ENCODE measurements at places on chromosomes 2 and 18.

DNA sequence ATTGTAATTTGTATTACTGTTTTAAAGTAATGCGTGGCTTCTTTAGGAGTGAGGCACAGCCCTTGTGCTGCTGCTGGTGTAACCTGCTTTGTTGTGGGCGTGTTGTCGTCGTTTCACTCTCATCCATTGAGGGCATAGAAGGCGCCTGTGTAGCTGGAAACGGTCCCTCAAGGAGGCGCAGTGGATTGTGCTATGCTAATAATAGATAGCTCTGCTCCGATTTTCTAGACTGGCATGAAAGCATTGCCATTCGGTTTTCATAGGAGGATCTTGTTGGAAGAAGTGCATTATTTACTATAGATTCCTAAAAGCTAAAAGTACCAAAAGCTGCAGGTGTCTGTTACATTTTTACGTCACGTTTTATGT is 17.9 kb downstream of the RAB12 start:
- no peak for DNase-seq
- H3K27ac ChIP-seq: no peak overlapping the region
- H3K4me3 ChIP-seq: no peak overlapping the region
- H3K36me3 ChIP-seq: no peaks in the 10 kb centered on the region

- no peaks in the 10 kb centered on the region for H3K4me1 ChIP-seq
- H3K27me3 ChIP-seq: no peaks in the 10 kb centered on the region
- no peaks in the 10 kb centered on the region for H3K36me3 ChIP-seq
- H3K4me3 ChIP-seq: no peak overlapping the region
- DNase-seq: no peak
- no peak overlapping the region for H3K27ac ChIP-seq
These were observed 10.6 kb upstream of the MGAT5 start for GRCh38 chr2:134243244-134243643.

DNA sequence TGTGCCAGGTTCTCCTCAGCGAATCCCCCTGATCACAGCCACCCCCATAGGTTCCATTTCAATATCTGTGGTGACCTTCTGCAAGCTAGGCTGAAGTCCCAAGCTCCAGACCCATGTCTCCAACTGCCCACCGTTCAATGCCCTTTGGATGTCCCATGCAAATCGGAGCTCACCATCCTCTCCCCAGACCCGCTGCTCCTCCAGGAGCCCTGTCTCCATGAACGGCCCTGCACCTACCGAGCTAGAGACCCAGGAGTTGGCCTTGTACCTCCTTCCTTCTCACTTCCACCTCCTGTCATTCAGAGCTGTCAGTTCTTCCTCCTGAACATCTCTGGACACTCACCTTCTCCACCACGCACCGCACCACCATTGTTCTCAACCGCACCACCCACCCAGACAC is 1.0 kb upstream of the FAHD2A start:
- DNase-seq: no peak
- no peak overlapping the region for H3K27ac ChIP-seq
- H3K36me3 ChIP-seq: no peaks in the 10 kb centered on the region
- H3K4me3 ChIP-seq: peak overlapping the region; percentile 83
- H3K4me1 ChIP-seq: peaks cover 7% of the 10 kb centered on the region
- no peaks in the 10 kb centered on the region for H3K27me3 ChIP-seq

- peaks cover 11% of the 10 kb centered on the region for H3K4me1 ChIP-seq
- H3K4me3 ChIP-seq: no peak overlapping the region
- H3K36me3 ChIP-seq: no peaks in the 10 kb centered on the region
- no peak for DNase-seq
- no peaks in the 10 kb centered on the region for H3K27me3 ChIP-seq
These were observed 16.6 kb downstream of the RBMS1 start for GRCh38 chr2:160477032-160477431.

DNA sequence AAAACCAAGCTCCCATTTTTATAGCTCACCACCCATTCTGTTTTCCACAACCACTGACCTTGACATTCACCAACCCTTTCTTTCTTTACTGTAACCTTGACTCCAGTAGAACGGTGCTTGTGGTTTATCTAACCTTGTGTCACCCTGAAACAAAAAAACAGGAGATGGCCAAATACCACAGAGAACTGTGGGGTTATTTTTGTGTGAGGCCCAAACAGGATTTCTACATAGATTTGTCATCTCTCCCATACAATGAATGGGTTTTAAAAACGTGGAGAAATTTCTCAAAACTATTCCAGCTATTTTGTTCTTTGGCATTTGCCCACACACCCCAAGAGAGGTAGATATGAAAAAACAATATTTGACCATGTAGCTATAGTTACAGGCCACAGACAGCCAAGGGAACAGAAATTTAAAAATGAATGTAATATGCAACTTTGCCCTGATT is 231.3 kb upstream of the TANK start:
- peaks cover 6% of the 10 kb centered on the region for H3K4me1 ChIP-seq
- H3K36me3 ChIP-seq: no peaks in the 10 kb centered on the region
- no peak overlapping the region for H3K4me3 ChIP-seq

GRCh38 chr2:2839782-2840531 is 508.9 kb upstream of the MYT1L start:
- H3K27ac ChIP-seq: no peak overlapping the region
- no peaks in the 10 kb centered on the region for H3K4me1 ChIP-seq
- H3K27me3 ChIP-seq: no peaks in the 10 kb centered on the region
- no peak overlapping the region for H3K4me3 ChIP-seq
- H3K36me3 ChIP-seq: no peaks in the 10 kb centered on the region

GRCh38 chr2:75622929-75623328 is 23.7 kb upstream of the MRPL19 start:
- H3K36me3 ChIP-seq: no peaks in the 10 kb centered on the region
- no peak overlapping the region for H3K27ac ChIP-seq
- no peaks in the 10 kb centered on the region for H3K27me3 ChIP-seq

DNA sequence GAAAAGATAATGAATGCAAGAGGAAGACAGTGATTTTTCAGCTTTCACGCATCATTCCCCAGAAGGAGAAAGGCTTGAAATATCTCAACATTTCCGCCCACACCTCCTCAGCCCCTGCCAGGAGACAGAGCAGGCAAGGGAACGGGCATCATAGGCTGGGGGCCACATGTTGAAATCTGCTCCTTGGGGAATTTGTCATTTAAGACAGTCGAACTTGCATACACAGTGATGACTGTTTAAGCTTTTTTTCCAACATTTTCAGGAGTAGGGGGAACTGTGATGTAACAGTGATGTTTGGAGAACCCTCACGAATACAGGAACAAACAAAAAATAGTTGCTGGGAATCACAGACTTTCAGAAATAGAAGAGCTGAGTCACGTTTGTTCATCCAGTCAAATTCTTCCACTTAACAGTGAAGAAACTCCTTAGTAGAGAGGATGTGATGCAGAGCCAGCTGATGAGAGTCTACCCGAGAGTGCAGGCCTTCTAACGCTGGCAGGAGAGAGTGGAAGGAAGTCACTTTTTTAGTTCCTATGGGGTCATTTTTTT is 266.8 kb downstream of the ALPK2 start:
- H3K36me3 ChIP-seq: no peaks in the 10 kb centered on the region
- no peak for DNase-seq
- H3K4me1 ChIP-seq: no peaks in the 10 kb centered on the region
- H3K27me3 ChIP-seq: no peaks in the 10 kb centered on the region
- H3K27ac ChIP-seq: no peak overlapping the region
- no peak overlapping the region for H3K4me3 ChIP-seq

DNA sequence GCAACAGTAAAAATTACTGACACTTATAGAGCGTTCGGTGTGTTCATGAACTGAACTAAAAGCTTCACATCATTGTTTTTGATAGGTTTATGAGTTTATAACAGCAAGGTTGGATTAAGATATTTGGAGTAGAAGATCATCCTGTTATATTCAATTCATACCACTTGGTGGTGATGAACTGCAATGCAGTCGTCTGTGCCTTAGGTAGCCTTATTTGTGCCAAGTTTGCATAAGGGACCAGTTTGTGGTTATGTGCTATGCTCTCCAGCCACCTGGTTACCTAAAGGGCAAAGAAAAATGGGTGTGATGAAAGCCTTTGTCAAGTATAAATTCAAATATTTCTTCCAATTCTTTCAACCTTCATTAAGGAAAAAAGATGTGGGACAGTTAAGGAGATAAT is 150.9 kb upstream of the KCNH7 start:
- no peaks in the 10 kb centered on the region for H3K4me1 ChIP-seq
- H3K36me3 ChIP-seq: no peaks in the 10 kb centered on the region
- H3K27me3 ChIP-seq: no peaks in the 10 kb centered on the region
- no peak overlapping the region for H3K27ac ChIP-seq

GRCh38 chr18:12839057-12839525 is 44.9 kb downstream of the PTPN2 start:
- H3K4me3 ChIP-seq: no peak overlapping the region
- no peak for DNase-seq
- peaks cover 30% of the 10 kb centered on the region for H3K4me1 ChIP-seq

DNA sequence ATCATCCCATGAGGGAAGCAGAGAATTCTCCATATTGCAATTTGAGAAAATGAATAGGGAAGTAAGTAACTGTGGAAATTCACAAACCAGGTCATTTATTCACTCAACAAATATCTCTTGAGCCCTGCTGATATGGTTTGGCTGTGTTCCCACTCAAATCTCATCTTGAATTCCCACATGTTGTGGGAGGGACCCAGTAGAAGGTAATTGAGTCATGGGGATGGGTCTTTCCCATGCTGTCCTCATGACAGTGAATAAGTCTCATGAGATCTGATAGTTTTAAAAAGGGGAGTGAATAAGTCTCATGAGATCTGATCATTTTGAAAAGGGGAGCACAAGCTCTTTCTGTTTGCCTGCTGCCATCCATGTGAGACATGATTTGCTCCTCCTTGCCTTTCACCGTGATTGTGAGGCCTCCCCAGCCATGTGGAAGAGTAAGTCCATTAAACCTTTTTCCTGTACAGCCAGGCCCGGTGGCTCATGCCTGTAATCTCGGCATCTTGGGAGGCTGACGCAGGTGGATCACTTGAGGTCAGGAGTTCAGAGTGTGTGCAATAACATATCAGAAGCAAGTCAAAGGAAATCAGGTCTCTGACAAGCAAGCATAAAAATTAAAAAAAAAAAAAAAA is 193.2 kb downstream of the NDUFA10 start:
- H3K27me3 ChIP-seq: no peaks in the 10 kb centered on the region
- H3K4me1 ChIP-seq: no peaks in the 10 kb centered on the region
- H3K27ac ChIP-seq: no peak overlapping the region
- H3K36me3 ChIP-seq: no peaks in the 10 kb centered on the region

- H3K27me3 ChIP-seq: no peaks in the 10 kb centered on the region
- no peak overlapping the region for H3K27ac ChIP-seq
- H3K4me1 ChIP-seq: no peaks in the 10 kb centered on the region
- no peak overlapping the region for H3K4me3 ChIP-seq
- H3K36me3 ChIP-seq: no peaks in the 10 kb centered on the region
These were observed 38.7 kb upstream of the UXS1 start for GRCh38 chr2:106232638-106233349.

DNA sequence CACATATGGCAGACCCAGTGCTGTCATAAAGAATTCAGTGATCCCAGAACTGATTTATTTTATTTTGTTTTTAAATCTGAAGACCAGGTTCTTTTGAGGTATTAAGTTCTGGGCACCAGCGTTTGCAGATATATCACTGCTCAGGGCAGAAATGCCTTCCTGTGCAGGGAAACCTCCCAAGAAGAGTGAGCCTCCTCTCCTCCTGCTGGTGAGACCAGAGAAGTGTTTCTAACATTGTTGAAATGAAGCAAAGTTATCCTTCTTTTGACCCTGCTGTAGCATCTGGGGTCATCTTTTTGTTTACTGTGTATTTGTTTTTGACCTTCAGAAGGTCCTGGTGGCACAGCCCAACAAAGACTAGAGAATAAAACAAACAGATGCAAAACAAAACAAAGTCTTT is 94.0 kb downstream of the AQP4 start:
- H3K36me3 ChIP-seq: no peaks in the 10 kb centered on the region
- no peaks in the 10 kb centered on the region for H3K4me1 ChIP-seq
- no peaks in the 10 kb centered on the region for H3K27me3 ChIP-seq
- no peak overlapping the region for H3K4me3 ChIP-seq
- H3K27ac ChIP-seq: no peak overlapping the region
- no peak for DNase-seq

- no peak for DNase-seq
- H3K27me3 ChIP-seq: no peaks in the 10 kb centered on the region
- no peak overlapping the region for H3K27ac ChIP-seq
- H3K4me3 ChIP-seq: no peak overlapping the region
- no peaks in the 10 kb centered on the region for H3K36me3 ChIP-seq
- H3K4me1 ChIP-seq: no peaks in the 10 kb centered on the region
These were observed 454.4 kb upstream of the MEIS1 start for GRCh38 chr2:65980531-65980930.

DNA sequence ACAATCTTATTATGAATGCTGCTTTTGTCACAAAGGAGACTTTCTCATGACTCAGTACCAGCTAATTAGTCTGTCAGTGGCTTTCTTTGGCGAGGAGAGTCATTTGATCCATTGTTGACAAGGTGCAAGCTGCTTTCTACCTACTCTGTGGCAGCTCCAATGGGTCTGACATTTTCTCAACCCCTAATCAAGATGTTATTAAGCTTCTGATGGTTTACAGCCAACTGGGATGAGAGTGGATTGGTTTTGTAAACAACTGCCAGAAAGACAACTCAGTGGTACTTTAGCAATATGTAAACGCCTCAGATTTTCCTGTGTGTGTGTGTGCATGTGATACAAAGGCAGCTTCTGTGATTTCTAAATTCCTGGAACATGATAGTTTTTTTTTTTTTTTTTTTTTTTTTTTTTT is 8.2 kb upstream of the CLIP4 start:
- H3K27ac ChIP-seq: no peak overlapping the region
- H3K4me3 ChIP-seq: no peak overlapping the region
- no peak for DNase-seq
- H3K36me3 ChIP-seq: no peaks in the 10 kb centered on the region
- no peaks in the 10 kb centered on the region for H3K4me1 ChIP-seq
- H3K27me3 ChIP-seq: no peaks in the 10 kb centered on the region

GRCh38 chr2:224908818-224909217 is 133.4 kb downstream of the DOCK10 start:
- H3K4me3 ChIP-seq: no peak overlapping the region
- DNase-seq: no peak
- no peak overlapping the region for H3K27ac ChIP-seq
- no peaks in the 10 kb centered on the region for H3K27me3 ChIP-seq

DNA sequence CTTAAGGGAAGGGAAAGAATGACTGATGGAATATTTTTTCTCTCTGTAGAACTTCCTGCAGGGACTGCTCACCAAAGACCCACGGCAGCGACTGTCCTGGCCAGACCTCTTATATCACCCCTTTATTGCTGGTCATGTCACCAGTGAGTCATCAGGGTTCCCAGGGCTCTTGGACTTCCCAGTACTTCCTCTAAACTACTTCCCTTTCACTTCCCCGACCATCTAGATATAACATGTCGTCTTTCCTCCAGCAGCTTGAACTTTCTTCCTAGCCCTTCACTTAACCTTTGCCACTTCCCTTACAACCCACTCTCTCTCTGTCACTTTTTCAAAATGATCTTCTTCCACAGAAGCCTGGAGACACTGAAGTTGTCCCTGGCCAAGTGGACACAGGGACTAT is 7.2 kb downstream of the STK36 start:
- H3K4me1 ChIP-seq: no peaks in the 10 kb centered on the region
- DNase-seq: no peak
- no peaks in the 10 kb centered on the region for H3K27me3 ChIP-seq
- no peaks in the 10 kb centered on the region for H3K36me3 ChIP-seq
